ENCODE measurements at places on chromosomes 1 and 21.

DNA sequence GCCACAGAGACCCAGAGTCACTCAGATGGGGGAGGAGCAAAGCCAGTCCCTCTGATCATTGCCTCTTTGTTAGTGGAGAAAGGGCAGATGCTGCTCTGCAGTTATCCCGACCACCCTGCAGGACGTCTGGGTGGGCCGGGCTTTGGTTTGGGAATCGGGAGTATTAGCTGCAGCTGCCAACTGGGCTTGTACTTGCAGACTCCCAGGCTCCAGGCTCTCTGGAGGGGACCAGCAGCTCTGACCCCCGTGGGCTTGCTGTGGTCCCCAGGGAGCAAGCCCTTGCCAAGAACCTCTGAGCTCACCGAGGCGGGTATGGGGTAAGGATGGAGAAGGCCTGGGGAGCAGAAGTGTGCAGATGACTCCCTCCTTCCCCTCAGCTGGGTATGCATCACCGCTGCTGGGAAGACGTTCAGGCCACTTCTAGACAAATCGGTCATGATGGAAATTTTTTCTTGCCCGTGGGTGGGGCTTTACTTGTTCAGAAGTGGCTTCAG lies 21.6 kb downstream of the MAPKAPK2 start:
- no peak for DNase-seq

DNA sequence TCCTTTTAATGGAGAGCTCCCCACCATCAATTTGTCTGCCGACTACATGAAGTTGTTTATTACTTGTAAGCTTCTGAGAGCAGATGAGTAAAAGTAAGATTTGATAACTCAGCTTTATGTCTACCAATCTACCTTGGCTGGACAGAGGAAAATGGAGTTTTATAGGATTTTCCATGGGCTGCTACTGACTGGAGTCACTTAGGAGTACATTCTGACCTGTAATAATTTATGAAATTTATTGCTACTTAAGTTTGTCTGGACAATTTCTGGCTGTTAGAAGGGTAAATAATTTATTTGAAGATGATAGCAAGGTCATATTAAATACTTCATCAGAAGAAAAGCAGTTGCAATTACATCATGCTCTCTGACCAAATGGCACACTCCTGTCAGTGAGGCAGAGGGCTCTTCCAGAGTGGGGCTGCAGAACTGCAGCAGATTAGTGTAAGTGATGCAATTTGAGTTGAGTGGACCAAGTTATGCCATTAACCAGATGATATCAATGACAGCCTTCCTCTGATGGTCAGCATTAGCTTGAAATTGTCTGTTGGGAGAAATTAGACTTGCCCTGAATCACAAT lies 736.7 kb upstream of the PTBP2 start:
- DNase-seq: no peak

DNA sequence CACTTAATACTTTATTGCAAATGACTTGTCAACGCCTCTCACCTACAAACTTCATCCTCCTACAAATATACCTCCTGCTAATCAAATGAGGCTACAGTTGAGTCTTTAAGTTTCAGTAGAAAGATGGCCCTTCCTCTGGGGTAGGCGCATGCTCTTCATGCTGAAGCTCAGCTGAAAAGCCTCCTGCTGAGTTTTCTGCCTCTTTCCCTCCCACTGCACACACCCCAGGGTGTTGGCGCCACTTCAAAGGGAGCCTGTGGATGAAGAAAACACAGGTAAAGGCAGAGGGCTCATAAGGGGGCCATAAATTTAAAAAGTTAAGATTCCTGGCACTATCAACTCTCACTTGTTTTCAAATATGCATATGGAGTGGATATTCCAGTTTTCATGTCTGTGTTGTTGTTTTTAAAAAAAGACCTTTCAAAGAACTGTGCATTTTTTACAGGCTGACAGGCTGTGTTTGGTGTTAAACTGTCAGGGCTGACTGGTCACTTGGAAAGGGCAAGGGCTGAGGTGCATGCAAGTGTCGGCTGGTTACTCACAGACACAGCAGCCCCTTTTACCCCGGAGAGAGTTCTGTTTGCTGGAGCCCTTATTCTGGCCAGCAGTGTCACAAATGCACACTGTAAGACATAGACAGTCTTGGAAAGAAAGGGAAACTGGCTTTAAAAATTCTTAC lies 42.9 kb upstream of the LGALS8 start:
- DNase-seq: no peak

GRCh38 chr1:201394591-201394990 lies 4.5 kb downstream of the LAD1 start:
- DNase-seq: no peak

- no peak for DNase-seq
These were observed 20.9 kb downstream of the TTC3 start for GRCh38 chr21:37093977-37094376.

DNA sequence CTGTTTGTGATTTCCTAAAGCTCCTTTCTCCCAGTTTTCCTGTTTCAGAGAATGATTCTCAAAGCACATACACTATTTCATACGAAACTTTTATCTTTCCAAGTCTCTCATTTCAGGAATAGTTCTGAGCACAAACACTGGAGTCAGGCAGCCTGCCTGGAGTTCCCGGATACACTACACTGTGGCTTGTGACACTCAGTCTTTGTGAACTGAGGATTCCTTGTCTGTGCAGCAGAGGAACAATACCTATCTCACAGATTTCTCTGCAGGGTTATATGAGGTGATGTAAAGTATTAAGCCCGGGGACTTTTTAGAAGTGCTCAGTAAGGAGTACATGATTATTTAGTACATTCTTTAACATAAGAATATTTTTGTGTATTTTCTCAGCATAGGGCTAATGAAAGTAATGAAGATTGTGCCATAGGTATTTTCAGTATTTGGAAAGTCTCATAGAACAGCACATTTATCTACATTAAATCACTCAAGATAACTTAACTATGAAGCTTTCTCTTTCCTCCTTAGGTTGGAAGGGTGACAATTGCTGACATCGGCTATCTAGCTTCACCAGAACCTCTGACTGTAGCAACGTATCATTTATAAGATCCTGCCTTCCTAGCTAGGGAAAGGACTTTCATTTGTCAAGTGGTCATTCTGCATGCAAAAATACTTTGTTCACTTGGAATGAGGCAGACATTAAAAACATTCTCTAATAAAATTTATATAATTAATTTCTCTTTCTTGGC lies 12.9 kb downstream of the GBP2 start:
- no peak for DNase-seq

- no peak for DNase-seq
These were observed 55.9 kb downstream of the SLC35F3 start for GRCh38 chr1:233960386-233960785.
